ENCODE measurements at places on chromosomes 1 and 21.

DNA sequence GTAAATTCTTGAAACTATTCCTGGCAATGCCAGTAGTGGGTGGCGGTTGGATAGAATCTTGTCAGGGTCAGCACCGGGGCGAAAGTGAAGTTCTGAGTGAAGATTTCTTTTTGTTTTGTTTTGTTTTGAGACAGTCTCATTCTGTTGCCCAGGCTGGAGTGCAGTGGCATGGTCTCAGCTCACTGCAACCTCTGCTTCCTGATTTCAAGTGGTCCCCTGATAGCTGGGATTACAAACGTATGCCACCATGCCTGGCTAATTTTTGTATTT, 33.3 kb downstream of the PCNT start:
- no peak for DNase-seq

DNA sequence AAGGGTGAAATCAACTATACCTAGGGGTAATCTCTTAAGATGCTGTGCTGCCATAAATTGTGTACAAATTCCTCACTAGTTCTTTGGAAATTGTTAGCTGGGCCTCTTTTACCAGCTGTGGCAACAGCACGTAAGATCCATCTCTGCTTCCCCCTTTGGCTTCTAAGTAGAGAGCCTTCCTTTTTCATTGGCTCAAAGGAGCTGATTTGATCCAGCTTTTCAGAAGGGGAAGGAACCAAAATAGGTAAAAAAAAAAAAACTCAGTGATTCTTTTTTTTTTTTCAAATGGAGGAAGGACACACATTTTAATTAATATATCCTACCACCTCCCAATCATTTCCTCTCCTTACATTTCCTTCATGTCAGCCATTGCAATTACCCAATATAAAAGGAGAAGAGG, 4.0 kb upstream of the RCAN1 start:
- DNase-seq = no peak

DNA sequence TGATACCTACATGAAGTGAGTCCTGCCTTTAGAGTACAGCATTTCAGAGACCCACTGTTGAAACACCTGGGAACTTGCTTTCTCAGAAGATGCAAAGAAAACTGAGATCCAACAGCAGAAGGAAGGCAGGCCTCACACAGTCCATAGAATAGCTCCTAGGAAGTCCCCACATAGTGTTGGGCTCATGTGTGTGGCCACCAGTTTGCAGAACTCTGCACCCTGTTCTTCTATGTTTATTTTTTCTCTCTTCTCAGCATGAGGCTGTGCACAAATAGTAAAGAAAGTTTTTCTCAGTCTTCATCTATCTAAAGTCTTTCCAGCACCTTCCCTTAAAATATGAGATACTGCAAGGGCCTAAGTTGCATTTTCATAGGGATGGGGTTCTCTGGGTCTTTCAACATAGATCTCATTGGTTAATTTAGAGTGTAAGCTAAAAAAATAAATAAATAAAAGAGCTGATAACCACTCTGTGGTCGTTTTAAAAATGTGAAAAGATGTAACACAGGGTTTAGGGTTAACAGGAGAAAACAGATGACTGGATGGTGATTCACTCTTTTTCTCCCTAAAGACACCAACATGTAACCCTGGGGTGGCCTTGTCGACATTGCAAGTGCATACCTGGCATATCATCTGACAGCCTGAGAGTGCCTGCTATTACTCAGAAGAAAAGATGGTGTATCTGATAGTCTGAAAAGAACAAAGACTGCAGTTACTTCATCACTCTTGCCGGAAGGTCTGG, 94.6 kb downstream of the ZC3H11B start:
- DNase-seq = no peak

- no peak for DNase-seq
These were observed 46.8 kb downstream of the NTMT2 start for GRCh38 chr1:170192546-170192945.

GRCh38 chr1:160460214-160460642, 59.9 kb downstream of the VANGL2 start:
- no peak for DNase-seq

DNA sequence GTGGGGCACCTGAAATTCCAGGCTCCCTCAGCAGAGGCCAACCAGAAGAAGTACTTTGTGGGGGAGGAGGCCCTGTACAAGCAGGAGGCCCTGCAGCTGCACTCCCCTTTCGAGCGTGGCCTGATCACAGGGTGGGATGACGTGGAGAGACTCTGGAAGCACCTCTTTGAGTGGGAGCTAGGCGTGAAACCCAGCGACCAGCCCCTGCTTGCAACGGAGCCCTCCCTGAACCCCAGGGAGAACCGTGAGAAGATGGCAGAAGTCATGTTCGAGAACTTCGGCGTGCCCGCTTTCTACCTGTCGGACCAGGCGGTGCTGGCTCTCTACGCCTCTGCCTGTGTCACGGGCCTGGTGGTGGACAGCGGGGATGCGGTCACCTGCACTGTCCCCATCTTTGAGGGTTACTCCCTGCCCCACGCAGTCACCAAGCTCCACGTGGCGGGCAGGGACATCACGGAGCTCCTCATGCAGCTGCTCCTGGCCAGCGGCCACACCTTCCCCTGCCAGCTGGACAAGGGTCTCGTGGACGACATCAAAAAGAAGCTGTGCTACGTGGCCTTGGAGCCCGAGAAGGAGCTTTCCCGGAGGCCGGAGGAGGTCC, 634 bp downstream of the ACTRT2 start:
- DNase-seq = no peak

DNA sequence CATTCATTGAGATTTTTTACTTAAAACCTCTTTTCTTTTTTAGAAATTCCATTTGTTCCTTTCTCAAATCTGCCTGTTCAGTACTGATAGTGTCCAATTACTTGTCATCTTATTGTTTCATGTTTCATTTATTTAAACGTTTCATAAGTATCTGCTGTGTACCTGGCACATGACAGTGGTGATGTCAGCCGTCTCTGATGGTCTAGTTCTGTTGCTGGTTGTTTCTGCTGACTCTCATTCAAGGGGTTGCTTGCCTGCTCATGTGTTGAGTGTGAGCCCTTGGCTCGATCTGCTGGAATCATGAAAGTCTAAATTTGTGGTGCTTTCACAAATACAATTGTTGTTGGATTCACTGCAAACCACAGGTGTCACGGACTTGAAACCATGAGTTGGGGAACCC, 25.5 kb upstream of the C2CD2 start:
- no peak for DNase-seq

DNA sequence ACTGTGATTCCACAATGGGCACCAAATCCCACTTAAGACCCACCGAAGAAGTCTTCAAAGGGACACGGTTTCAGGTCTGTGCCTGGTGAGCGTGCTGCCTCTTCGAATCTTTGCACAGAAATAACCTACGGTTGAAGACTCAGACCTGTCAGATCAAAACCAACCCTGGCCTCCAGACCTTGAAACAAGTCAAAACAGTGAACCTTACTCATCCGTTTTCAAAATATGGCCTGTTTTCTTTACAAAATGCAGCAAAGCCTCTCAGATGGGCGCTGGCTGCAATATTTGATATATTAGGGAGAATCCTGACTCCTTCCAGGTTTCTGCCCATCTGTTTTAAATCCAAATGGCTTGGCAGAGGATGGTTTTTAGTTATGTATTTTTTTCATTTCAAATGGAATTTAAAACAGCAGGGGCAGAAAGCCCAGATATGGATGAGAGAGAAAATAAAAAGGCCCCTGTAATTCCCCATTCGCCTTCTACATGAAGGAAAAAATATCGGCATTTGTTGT, 14.0 kb downstream of the JUN start:
- no peak for DNase-seq

GRCh38 chr1:42311138-42311537, 23.9 kb downstream of the FOXJ3 start:
- no peak for DNase-seq

DNA sequence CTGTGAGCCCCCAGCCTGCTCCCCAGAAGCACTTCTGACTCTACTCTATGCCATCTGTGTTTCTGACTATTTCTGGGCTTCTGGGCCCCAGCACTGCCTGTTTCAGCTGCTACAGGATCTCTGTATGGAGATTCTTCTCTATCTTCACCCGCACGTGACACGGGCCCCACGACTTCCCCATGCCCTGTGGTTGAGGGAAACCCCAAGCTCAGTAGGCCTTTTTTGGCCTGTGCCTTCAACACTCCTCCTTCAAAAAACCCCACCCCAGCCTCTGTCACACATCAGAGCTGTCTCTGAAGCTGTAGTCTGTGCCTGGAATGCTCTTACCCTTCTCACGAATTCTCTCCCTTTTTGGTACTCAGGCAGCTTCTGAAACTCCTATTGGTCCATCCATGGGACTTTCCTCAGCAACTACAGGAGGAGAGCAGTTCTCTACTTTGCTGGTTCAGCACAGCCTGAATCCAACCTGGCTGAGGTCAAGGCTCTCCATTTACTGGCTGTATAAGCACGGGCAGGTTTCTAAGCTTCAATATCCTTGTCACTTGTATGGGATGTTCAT, 2.0 kb upstream of the NID1 start:
- peak; percentile 44 for DNase-seq

DNA sequence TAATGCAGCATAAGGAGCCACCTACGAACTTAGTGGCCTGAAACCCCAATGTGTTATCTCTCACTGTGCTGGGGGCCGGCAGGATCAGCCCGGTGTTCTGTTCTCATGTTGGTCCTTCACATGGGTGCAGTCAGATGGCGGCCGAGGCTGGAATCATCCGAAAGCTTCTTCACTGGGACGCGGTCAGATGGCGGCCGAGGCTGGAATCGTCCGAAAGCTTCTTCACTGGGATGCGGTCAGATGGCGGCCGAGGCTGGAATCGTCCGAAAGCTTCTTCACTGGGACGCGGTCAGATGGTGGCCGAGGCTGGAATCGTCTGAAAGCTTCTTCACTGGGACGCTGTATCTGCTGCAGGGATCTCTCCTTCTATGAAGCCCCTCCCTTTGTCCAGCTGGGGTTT, 12.6 kb upstream of the PCBP3 start:
- DNase-seq = no peak

- DNase-seq = no peak
These were observed 125.4 kb downstream of the TBX19 start for GRCh38 chr1:168405906-168406549.

- no peak for DNase-seq
These were observed 92.0 kb downstream of the VWA5B1 start for GRCh38 chr1:20382711-20383110.

GRCh38 chr1:81836007-81836626, 35.4 kb downstream of the ADGRL2 start:
- DNase-seq = no peak

DNA sequence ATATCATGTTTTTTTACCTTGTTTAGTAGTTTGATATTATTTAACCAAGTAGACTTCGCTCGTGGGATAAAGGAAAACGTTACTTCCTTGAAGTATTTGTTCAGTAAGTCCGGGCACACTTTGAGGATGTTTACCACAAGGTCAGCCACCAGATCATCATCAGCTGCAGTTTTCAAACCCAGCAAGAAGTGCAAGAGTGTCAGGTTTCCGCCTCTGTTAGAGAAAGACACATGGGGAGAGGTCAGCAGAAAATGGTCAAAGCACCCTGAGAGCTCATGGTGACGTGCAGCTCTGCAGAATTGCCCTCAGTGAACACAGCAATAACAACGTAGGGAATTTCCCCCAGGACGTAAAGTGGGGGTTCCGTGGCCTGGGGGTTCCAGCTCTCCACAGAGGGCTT, 24.4 kb downstream of the URB1 start:
- DNase-seq = no peak

DNA sequence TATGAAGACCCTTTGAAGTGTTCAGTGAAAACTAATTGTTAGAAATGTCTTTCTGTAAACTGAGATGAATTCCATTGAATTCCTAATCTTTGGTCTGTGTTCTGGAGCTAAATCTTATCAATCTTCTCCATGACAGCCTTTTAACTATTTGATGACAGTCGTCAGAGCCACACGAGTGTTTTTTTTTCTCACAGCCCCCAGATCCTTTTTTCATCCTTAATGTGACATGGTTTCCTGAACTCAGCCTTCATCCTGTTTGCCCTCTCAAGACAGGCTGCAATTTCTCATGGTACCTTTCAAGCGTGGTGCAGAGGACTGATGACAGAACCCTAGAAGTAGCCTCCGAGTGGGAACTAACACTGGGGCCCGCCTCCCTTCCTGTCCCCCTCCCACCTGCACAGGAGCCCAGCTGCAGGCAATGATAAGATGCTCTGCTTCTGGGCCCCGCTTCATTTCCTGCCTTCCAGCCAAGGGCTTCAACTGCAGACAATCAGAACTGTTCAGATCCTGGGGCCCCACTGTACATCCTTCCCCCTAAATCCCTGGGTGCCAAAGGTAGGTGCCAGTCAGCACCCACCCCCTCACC, 114.6 kb upstream of the VAV3 start:
- no peak for DNase-seq

- peak; percentile 19 for DNase-seq
These were observed 27.9 kb downstream of the OVAAL start for GRCh38 chr1:180586671-180587155.

GRCh38 chr1:246226041-246226440, 281.0 kb downstream of the SMYD3 start:
- DNase-seq = no peak

GRCh38 chr1:233905416-233906051, 1.1 kb downstream of the SLC35F3 start:
- peak; percentile 8 for DNase-seq

GRCh38 chr1:110215621-110216515, 5.8 kb downstream of the KCNC4 start:
- no peak for DNase-seq

DNA sequence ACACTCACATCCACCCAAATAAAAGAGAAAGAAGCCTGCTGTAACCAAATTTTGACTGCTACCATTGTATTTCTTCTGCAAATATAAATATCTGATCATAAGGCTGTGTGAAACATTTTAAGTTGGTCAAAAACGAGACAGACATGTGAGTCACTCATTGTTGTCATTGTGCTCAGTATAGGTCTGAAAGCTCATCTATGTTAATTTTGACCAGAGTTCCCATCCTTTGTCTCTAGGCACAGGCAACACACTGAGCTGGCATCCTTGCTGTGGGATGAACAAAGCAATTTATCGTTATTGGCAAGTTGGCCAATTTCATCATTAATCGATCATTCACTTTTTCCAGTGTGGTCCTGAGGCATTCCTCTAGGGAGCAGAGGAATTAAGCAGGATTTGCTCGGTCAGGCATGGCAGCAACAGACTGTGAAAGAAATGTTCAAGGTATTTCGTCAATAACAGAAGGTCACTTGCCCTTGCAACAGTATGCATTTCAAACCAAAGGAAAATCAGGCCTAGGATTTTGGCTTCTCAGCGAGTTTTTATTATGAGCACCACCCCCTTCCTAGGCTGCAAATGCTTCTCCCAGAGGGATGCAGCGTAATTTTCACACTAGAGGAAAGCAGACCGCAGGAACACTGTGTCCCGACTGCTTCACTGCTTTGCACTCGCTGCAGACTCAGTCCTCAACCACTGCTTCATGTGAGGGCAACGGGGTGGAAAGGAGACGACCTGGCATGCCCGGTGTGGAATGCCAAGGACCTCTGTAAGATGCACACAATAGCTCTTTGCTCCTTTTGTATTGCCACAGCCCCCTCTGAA, 87.9 kb upstream of the SMYD2 start:
- no peak for DNase-seq

- no peak for DNase-seq
These were observed 26.6 kb downstream of the PTPN14 start for GRCh38 chr1:214524824-214525223.

- peak; percentile 44 for DNase-seq
These were observed 36.2 kb upstream of the LYST start for GRCh38 chr1:235902677-235903542.

- no peak for DNase-seq
These were observed 81.5 kb upstream of the MROH9 start for GRCh38 chr1:170853867-170854266.

All from cerebellar cortex (tissue), 1 donor.